ENCODE measurements at places on chromosomes 7 and 10. TPM values are rescaled to one million over a fixed set of nuclear protein-coding genes. Genes with fewer than 3 reads are reported as not detected.

The SLC29A4 gene
- 43.1 TPM for total RNA-seq

The CYREN gene
- total RNA-seq: 61.7 TPM

DNA sequence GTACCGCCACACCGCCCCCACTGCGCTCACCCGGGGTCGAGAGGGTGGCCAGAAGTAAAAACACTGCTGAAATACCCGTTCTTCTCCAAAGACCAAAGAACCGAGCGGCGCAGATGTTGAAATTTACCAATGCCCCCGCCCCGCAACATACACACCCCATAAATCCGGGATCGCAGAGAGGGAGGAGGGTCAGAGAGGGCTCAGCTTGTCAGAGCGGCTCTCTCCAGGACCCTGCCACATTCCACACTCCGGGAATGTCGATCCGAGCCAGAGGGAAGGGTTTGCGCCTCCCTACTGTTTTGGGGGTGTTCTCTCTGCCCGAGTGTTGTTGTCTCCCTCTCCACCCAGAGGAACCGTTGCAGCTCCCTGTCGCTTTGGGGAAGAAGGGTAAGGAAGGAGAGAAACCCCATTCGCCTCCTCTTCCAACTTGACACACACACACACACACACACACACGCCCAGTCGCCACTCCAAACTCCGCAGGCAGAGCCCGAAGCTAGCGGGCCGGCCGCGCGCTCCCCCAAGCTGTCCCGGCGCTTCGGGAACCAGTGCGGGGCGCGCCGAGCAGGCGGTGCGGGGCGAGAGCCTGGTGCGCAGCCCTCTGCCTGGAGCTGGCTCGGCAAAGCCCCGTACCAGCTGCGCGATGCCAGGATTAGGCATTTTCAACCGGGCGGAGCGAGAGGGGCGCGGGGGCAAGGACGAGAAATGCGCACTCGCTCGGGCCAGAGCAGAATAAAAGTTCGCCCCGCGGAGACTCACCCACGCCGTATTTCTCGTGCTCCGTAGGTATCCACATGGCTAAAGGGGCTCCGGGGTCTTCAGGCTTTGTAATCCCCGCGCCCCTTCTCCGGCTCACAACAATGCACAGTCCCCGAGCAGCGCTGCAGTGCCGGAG lies 609 bp downstream of the DOCK4 start:
- peak overlapping the region; percentile 31 for H3K27ac ChIP-seq
- H3K36me3 ChIP-seq: no peaks in the 10 kb centered on the region
- H3K4me3 ChIP-seq: peak overlapping the region; percentile 83
- H3K4me1 ChIP-seq: no peaks in the 10 kb centered on the region

GRCh38 chr7:43513251-43513650 lies 69.7 kb upstream of the STK17A start:
- no peak overlapping the region for H3K27ac ChIP-seq
- no peaks in the 10 kb centered on the region for H3K4me1 ChIP-seq
- no peak for DNase-seq
- no peaks in the 10 kb centered on the region for H3K27me3 ChIP-seq

GRCh38 chr7:105825371-105825770 lies 51.0 kb downstream of the ATXN7L1 start:
- H3K27me3 ChIP-seq: no peaks in the 10 kb centered on the region
- DNase-seq: no peak
- H3K4me1 ChIP-seq: peaks cover 10% of the 10 kb centered on the region
- no peaks in the 10 kb centered on the region for H3K36me3 ChIP-seq
- H3K27ac ChIP-seq: no peak overlapping the region

GRCh38 chr7:42192851-42193461 lies 44.1 kb downstream of the GLI3 start:
- DNase-seq: peak; percentile 69
- peaks cover 21% of the 10 kb centered on the region for H3K4me1 ChIP-seq
- no peak overlapping the region for H3K27ac ChIP-seq
- H3K4me3 ChIP-seq: no peak overlapping the region

- H3K36me3 ChIP-seq: no peaks in the 10 kb centered on the region
- no peaks in the 10 kb centered on the region for H3K4me1 ChIP-seq
- DNase-seq: no peak
- no peaks in the 10 kb centered on the region for H3K27me3 ChIP-seq
- no peak overlapping the region for H3K4me3 ChIP-seq
Observed at GRCh38 chr10:77448226-77448625, 189.4 kb downstream of the KCNMA1 start.

DNA sequence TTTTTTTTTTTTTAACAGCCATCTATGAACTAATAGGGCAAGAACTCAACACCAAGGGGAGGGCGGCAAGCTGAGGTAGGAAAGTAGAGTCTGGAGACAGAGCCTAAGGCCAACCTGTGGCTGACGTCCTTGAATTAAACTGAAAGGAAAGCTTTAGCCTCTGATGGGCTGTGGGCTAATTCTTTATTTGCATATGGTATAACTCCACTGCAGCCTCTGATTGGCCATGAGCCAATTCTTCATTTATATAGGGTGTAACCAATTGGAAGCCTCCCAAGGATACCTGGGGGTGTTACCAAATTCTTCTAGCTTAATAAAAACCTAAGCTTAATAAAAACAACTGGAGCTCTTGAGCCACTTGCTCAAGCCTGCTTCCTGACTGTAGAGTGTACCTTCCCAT lies 10.3 kb downstream of the TYW1 start:
- no peak for DNase-seq
- no peak overlapping the region for H3K4me3 ChIP-seq
- H3K4me1 ChIP-seq: no peaks in the 10 kb centered on the region
- H3K36me3 ChIP-seq: peaks cover 6% of the 10 kb centered on the region
- H3K27me3 ChIP-seq: no peaks in the 10 kb centered on the region

GRCh38 chr10:3396116-3396515 lies 223.5 kb upstream of the PITRM1 start:
- no peaks in the 10 kb centered on the region for H3K4me1 ChIP-seq
- H3K36me3 ChIP-seq: no peaks in the 10 kb centered on the region
- H3K27ac ChIP-seq: no peak overlapping the region

- no peak overlapping the region for H3K27ac ChIP-seq
- no peak for DNase-seq
- no peak overlapping the region for H3K4me3 ChIP-seq
- no peaks in the 10 kb centered on the region for H3K4me1 ChIP-seq
Observed at GRCh38 chr7:18191341-18191740, 163.7 kb upstream of the PRPS1L1 start.
